ENCODE measurements at places on chromosomes 3 and 15.

- DNase-seq, result no peak
These were observed 12.8 kb downstream of the SPTBN5 start for GRCh38 chr15:41881086-41881485.

DNA sequence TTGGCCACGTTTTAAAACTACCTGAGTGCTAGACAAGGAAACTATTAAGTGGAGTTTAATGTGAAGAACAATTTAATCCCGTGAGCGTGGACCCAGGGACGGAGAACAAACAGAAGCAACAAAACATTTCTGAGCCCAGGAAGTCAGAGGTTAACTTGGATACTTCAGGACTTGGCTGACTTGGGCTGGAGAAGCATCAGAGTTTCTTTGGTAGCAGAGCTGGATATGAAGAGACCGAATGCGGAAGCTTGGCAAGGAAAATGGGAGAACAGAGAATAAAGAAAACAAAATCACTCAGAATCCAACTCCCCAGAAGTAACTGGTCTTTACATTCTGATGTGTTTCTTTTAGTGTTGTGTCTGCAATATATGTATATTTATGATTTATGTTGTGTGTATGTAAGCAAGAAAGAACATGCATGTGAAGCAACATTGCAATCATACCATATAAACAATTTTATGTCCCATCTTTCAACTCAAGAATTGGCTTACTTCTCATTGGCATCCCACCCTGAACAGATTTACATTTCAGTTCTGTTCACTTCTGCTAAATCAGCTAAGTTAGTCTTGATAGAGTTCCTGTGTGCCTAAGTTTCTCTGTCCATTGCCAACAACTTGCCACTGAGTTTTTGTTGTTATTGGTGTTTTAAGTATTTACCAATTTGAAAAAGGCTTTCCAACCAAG lies 17.2 kb upstream of the PLOD2 start:
- DNase-seq, result no peak

GRCh38 chr3:154301561-154301960 lies 22.7 kb downstream of the DHX36 start:
- DNase-seq, result no peak

DNA sequence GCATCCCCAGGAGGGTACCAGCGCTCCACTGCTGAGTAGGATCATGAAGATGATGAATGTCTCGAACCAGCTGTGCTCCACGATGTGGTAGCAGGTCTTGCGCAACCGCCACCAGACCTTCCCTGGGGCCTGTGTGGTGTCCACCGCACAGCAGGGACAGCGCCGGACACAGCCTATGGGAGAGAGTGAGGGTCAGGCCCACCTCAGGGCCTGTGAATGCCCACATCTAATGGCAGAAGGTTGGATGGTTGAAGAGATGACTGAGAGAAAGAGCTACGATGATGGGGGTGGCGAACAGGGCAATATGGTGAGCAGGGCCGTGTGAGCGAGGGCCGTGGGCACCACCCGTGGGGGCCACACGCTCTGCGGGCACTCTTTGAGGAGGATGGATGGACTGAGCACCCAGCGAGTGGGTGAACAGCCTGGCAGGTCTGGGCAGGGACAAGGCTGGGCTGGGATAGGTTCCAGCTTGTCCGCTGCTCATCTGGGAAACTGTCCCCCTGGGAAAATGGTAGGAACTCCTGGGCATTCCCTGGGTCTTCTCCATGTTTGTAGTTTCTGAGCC lies 74.1 kb downstream of the SCN5A start:
- DNase-seq, result no peak

DNA sequence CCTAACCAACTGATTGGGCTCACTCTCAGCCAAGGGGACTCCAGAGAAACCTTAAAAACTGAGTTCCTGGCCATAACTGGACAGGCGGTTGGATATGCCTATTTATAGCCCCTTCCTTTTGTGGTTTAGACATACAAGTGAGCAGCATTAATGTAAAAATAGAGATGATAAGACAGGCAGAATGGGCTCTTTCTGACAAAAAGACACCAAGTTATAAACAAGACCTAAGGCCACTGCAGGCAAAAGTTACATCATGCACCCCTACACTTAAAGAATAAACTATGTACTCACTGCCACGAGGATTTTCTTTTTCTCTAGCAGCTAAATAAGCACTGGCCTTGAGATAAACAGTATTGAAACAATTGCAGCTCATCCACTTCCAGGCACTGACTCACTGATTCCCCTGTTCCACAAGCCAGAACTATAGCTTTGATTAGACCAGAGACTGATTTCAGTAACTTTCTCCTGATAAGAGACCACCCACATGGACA lies 30.1 kb downstream of the SUCNR1 start:
- no peak for DNase-seq

GRCh38 chr3:129599607-129600006 lies 6.9 kb downstream of the PLXND1 start:
- peak; percentile 93 for DNase-seq

GRCh38 chr3:32641356-32641755 lies 43.6 kb upstream of the CNOT10 start:
- no peak for DNase-seq

GRCh38 chr15:73935547-73935946 lies 9.3 kb downstream of the LOXL1 start:
- no peak for DNase-seq

- peak; percentile 71 for DNase-seq
These were observed 3.7 kb downstream of the PBRM1 start for GRCh38 chr3:52682016-52682415.

GRCh38 chr3:10981961-10982360 lies 10.6 kb upstream of the SLC6A1 start:
- peak; percentile 47 for DNase-seq

DNA sequence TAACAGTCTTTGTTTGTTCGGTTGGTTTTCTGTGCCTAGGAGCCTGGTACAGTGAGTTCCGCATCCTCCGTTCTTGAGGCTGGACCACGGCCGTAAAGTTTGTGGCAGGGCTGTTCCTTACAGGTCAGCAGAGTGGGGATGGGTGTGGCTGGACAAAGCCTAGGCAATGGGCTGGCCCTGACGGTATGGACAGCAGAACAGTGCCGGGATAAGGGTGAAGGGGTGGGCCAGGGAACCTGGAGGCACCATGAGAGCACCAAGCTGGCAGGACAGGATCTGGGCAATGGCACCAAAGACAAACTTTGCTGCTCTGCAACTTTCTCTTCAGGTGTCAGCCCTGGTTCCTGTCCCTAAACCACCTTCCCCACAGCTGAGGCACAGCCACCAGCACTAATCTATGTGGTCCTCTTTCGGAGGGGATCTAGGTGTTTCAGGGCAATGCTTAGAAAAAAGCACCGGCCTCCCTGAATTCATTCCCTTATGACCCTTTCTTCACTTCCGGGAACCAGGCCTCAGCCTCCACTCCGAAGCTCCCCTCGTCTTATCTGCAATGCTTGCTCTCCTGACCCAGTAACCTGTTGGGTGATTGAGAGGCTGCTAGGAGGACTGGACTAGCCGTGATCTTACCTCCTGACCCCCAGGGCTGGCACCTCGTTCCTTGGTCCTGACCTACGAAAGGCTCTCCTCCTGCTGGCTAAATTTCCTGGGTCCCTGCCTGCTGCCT lies 54.4 kb downstream of the KLHL6 start:
- no peak for DNase-seq

GRCh38 chr15:39304201-39304841 lies 276.6 kb upstream of the THBS1 start:
- DNase-seq, result no peak

DNA sequence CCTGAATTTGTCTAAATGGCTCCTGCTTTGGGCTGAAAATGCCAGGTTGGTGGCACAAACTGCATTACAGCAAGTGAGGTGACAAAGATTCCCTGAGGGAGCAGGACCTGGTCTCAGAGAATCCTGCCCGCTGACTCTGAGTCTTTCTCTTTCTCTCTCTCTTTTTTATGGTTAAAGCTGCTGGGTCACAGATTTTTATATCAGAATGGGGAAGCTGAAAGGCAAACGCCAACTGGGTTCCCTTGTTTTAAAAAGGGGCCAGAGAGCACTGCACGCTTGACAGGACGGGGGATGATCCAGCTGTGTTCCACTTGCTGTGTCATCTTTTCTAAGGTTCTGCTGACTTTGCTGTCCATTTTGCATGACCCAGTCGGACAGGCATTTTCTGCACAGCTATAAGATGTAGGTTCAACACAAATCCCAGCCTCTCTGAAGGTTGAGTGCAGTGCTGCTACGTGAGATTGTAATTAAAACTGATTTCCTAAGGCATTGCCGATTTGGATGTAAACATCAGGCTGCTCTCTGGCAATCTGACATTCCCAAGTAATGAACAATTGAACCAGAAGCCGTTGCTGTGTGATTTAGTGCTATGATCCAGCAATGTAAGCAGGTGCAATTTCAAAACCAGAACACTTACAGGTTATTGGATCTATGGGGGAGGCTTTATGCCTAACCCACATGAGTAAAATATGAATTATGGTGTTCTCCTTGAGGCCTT lies 25.8 kb downstream of the ARHGEF3 start:
- DNase-seq, result no peak
